Breast epithelium (tissue), 4 donors: ENCODE measurements at places on chromosomes 13 and 19.

GRCh38 chr19:51016798-51017683 is 2.5 kb downstream of the KLK10 start:
- DNase-seq: peak; percentile 81

DNA sequence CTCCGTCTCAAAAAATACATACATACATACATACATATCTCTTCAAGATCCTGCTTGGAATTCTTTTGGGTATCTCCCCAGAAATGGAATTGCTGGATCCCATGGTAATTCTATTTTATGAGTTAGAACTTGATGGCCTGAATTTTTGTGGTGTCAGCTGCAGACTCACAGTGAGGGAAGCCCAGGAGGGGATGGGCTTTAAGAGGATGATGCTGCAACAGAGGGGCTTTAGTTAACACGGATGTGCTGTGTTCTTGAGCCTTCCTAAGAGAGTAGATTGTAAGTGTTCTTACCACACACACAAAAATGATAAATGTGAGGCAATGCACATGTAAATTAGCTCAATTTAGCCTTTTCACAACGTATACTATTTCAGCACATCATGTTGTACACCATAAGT is 31.8 kb downstream of the CACNG6 start:
- DNase-seq: no peak

GRCh38 chr13:110662777-110663443 is 43.0 kb downstream of the CARS2 start:
- DNase-seq: no peak

- DNase-seq: no peak
Observed at GRCh38 chr13:30292325-30292724, 15.0 kb downstream of the KATNAL1 start.

DNA sequence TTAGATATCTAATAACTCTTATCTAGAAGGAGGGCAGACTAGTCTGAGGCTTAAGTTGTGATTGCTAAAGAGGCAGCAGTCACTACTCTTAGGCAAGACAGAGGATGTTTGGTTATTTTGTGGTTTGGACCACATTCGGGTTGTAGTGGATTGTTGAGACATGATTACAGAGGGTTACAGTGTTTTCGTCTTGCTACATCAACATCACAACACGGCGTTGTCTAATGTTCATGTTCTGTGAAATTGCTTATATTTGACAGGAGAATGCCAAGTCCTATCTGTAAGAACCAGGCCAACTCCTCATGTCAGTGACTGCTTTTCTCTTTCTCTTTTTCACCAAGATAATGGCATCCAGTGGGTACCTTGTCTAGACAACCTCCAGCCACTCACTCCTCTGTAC is 16.8 kb upstream of the TM9SF2 start:
- DNase-seq: no peak

DNA sequence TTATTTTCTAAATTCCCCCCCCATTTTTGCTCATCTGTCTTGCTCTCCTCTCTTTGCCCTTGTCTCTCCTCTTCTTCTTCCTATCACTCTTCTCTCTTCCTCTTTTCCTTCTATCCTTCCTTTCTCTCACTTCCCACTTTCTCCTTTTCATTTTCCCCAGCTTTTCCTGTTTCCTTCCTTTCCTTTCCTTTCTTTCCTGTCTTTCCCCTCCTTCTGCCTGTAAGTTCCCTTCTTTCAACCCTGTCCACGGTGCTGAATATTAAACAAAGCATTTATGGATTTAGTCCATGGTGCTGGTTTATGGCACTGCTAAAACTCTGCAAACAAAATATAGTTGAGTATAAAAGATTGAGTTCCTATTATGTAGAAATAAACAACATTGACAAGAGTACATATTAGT is 27.6 kb downstream of the SCEL start:
- DNase-seq: no peak

- DNase-seq: no peak
Observed at GRCh38 chr13:24678151-24678550, 2.1 kb upstream of the ATP12A start.

GRCh38 chr13:21573920-21574712 is 29.9 kb downstream of the MICU2 start:
- no peak for DNase-seq

- DNase-seq: no peak
Observed at GRCh38 chr13:113160983-113161382, 2.5 kb downstream of the PROZ start.

- no peak for DNase-seq
Observed at GRCh38 chr19:17554968-17555479, 425 bp upstream of the COLGALT1 start.

DNA sequence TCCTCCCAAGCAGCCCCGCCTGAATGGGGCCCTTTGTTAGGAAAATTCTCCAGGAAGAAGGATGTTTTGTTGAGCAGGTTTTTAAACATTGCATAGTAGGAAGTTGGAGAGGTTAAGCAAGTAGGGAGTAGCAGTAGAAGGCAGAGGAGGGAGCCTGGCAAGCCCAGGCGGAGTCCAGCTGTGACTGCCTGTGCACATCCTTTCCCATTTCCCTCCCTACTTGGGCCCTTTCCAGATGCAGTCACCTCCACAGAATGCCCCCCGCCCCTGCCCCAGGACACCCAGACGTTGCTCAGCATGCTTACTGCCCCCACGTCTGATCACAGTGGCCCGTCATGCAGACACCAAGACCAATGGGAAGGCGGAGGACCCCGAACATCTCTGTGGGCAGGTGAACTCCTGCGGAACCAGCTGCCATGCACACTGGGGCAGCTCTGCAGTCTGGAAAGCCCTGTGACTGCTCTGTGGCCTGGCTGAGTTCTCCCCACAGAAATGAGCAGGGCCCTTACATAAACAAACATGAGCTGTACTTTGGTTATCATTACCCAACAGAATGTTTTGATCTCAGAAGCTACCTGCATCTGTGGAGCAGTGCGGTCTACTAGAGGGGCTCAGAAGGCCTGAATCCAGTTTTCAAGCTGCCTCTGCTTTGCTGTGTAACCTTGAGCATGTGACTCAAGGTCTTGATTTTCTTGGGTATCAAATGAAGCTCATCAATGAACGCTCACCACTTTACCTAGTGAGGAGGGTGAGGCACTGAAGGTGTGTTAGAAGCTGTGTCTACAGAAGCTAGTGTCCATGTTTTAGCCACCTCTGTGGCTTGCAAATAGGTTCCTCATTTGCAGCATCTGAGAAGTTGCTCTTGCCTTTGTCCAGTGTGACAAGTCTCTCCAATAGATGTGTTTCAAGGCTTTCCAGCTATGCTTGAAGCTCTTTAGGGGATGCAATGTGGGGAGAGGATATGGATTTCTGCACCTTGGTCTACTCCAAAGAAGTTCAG is 84.2 kb downstream of the TNFRSF19 start:
- peak; percentile 30 for DNase-seq

- no peak for DNase-seq
Observed at GRCh38 chr19:45498411-45499195, at the start of gene PPM1N. Gene PPM1N (plus strand): TSS chr19:45498443. CDS start chr19:45498473, 30 bp downstream.

DNA sequence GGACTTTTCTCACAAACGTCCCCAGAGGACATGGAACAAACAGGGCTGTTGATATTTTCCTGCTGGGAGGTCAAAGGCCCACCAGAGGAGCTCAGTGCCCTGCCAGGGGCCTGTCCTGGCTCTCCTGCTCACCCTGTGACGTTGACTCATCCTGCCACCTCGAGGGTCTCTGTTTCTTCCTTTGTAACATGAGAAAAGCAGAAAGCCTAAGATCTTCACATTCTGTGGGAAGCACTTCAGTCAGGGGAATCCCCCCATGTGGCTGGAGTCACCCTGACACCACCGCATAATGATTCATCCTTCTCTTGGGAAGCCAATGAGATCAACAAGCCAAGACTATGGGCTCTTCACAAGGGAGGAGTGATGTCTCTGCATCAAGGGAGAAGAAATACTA is 147.9 kb downstream of the KATNAL1 start:
- no peak for DNase-seq

GRCh38 chr13:91241221-91241933 is 106.1 kb upstream of the MIR17HG start:
- no peak for DNase-seq

- no peak for DNase-seq
Observed at GRCh38 chr19:6887316-6887715, at the start of gene ADGRE1. Gene ADGRE1 (plus strand): TSS chr19:6887579. CDS start chr19:6887609, 30 bp downstream.

- no peak for DNase-seq
Observed at GRCh38 chr13:80921971-80922370, 581.0 kb upstream of the SPRY2 start.

- no peak for DNase-seq
Observed at GRCh38 chr13:44425815-44426078, 52.1 kb downstream of the SERP2 start.

GRCh38 chr19:3556978-3557460 is 367 bp downstream of the MFSD12 start:
- no peak for DNase-seq

DNA sequence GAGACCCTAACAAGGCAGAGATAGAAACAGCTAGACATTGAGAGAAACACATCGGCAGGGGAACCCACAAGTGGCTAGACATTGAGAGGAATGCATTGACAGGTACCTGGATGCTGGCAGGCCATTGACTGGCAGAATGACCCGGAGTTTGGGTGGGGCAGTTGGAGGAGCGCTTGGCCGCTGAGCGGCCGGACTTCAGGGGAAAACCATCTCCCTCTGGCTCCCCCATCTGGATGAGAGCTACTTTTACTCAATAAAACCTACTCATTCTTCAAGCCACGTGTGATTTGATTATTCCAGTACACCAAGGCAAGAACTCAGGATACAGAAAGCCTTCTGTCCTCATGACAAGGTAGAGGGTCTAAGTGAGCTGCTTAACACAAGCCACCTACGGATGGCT is 473.4 kb downstream of the SLITRK5 start:
- DNase-seq: no peak

GRCh38 chr19:50710094-50710493 is 9.5 kb downstream of the SHANK1 start:
- no peak for DNase-seq

- no peak for DNase-seq
Observed at GRCh38 chr13:26653310-26653709, 95.8 kb downstream of the WASF3 start.

GRCh38 chr19:31511098-31511497 is 161.9 kb upstream of the TSHZ3 start:
- DNase-seq: no peak

GRCh38 chr13:32045982-32046785 is 14.6 kb downstream of the FRY start:
- DNase-seq: no peak

GRCh38 chr13:33490461-33491327 is 205.1 kb upstream of the STARD13 start:
- DNase-seq: no peak
